ENCODE measurements at places on chromosomes 2 and 18.

GRCh38 chr2:26672818-26673393 lies 19.6 kb upstream of the KCNK3 start:
- no peak for DNase-seq

- no peak for DNase-seq
Observed at GRCh38 chr2:95303191-95303919, 6.2 kb downstream of the KCNIP3 start.

DNA sequence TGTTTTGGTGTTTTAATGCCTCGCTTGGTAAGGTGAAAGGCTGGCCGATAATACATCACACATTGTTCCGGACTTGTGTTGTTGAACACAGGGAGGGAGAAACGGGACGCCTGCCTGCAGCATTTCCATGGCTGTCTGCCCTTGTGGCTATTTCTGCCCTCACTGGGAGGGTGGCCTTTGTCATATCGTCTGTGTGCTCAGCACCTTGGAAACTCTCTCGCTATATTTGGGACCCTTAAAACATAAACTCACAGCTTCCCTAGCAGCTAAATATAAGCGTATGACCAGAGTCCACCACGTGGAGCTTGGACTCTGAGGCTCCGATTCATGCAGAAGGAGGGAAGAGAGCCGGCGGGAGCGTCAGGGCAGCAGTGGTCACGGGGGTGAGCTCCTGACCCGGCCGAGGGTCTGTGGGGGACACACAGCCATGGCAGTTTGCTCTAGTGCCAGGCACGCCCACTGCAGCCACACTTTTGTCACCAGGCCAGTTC lies 111.7 kb downstream of the SH3BP4 start:
- no peak for DNase-seq

GRCh38 chr18:35941299-35941698 lies 31.2 kb upstream of the RMP24 start:
- DNase-seq: no peak

GRCh38 chr2:242030226-242030575 lies 160.7 kb downstream of the RTP5 start:
- no peak for DNase-seq

DNA sequence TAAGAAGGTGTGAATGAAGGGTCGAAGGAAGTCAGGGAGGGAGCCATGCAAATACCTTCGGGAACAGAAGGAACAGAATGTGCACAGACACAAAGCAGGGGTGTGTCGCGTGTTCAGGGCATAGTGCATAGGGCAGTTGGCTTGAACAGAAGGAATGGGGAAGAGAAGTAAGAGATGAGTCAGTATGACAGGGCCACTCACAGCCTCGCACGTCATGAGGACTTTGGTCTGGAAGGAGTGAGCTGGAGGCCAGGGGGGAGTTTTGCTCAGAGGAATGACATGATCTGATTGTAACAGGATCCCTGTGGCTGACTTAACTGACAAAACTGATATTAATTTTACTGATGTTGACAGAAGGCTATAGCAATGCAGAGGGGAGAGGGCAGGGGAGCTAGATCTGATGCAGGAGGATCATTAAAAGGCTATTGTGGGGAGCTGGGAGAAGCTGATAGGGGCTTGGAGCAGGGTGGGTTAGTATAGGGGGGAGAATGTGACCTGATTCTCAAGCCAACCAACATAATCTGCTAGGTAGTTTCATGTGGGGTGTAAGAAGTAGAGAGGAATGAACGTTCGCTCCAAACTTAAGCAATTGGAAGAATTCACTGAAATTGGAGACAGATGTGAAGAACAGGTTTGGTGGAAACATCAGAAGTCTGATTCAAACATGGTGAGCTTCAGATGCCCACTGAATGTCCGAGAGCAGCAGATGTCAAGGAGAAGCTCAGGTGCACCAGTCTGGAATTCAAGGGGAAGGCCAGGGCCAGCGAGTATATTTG lies 60.4 kb upstream of the COPS8 start:
- no peak for DNase-seq

DNA sequence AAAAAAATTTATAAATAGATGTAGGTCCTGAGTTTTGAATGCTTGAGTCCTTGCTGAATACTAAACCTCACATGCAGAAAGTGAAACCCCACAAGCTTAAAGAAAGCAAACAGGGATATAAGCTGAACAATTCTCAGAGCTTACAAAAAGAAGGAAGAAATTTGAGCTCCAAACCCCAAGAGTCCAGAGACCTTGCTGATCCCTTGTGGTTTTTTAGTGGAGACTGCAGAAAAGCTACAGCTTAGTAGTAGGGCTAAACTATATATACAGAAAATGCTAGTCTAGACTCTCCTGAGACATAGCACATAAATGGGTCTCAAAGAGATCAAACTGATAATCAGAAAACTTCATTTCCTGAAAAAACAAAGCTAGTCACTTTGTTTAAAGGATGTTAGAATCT lies 1548.1 kb upstream of the ZEB2 start:
- no peak for DNase-seq

DNA sequence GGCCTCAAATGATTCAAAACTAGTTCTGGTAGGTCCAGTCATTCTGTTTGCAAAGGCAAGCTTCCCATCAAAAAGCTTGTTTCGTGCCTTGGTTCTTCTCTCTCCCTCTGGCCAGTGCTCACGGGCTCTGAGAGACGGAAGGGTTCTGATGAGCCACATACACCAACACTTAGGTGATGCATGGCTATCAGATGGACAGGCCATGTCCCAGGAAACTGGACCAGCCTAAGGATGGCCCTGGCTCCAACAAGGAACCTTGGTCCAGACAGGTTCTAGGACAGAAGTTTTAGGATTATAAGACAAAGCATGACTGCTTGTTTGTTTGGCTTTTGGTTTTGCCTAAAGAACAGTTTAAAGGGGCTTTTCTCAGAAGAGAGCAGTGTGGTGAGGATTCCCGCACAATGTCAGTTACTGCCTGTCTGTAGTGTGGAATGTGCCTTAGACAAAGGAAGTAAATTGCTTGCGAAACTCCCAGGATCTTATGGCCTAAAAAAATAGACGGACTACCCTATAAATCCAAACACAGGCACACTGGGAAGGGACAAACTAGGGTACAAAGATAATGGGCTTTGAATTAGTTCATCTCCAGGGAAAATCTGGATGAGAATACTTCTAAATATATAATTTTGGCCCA lies 10.3 kb downstream of the CYP1B1 start:
- no peak for DNase-seq

- peak; percentile 9 for DNase-seq
Observed at GRCh38 chr18:33212363-33212762, 228.2 kb downstream of the CCDC178 start.

- peak; percentile 70 for DNase-seq
Observed at GRCh38 chr2:157182204-157182709, 75.2 kb upstream of the GALNT5 start.

DNA sequence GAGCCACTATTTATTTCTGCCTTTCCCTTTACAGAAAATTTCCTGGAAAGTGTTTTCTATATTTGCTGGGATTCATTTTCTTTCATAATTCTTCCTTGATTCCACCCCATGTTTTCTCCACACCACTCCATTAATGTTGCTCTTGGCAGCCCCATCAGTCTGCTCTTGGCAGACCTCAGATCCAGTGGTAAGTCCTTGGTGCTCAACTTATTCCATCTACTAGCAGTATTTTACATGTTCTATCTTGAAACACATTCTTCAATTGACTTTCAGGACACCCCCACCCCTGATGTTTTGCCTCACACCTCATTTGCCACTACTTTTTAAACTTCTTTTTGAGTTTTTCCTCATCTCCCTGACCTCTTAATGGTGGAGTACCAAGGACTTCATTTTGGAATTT lies 65.0 kb downstream of the HNMT start:
- no peak for DNase-seq

- no peak for DNase-seq
Observed at GRCh38 chr2:160375037-160375436, 118.6 kb downstream of the RBMS1 start.

DNA sequence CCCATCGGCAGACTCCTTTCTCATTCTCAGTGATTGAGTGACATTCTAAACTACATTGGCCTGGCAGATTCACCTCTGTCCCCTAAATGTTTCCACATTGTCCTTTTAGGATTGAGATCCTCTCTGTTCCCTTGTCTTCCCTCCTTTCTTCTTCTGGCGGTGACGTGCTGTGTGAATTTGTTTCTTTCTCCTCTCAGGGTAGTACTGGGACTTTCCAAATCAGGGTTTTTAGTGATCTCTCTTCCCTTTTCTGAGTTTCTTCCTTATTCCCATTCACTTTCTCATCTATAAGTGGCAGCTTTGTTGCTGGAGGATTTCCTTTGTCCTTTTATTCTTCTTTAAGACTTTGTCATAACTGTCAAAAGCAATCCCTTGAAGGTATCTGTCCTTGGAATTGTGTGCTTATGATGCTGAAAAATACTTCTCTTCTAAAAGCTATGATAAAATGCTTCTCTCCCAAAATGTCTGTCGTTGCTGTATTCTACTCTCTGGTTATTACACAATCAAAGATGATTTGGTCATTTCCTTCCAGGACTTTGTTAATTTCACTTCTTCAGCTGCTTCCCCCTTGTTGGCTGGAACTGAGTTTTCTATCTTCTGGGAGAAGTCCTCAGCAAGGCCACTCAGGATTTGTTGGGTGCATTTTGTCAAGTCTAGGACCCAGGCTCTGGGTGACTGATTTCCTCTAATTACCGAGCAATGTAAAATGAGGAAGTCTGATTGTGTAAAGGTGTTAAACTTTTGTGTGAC lies 4.9 kb upstream of the IL1B start:
- DNase-seq: no peak

GRCh38 chr18:31303771-31304170 lies 14.2 kb upstream of the DSG1 start:
- no peak for DNase-seq

DNA sequence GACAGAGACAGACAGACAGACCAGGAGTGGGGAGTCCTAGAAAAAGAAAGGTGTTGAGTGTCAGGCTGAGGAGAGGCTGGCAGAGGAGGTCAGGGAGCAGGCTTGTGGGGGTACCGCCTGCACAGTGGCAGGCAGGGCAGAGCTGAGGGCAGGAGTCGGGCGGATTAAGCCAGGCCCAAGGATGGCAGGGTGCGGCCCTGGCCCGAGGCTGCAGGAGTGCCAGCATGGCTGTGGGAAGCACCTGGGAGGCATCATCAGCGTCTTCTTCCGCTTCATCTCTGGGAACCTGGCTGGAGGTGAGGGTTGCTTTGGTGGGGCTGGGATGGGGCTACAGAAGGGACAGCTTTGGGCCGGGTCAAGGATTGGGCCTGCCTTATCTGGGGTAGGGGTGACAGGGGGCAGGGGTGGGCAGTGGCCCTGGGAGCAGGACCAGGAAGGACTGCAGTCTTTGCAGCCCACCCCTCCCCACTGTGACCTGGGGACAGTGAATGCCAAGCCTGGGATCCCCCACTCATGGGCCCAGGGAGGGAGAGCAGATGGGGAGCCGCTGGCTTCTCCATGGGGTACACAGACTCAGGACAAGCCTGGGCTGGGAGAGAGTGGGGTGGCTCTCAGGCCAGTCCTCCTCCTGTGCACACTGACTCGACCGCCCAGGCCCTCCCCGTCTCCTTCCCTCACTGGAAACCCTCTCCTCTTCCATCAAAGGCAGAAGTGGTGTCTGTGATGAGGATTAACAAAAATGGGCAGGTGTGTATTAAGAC lies 20.7 kb downstream of the KCNIP3 start:
- no peak for DNase-seq

DNA sequence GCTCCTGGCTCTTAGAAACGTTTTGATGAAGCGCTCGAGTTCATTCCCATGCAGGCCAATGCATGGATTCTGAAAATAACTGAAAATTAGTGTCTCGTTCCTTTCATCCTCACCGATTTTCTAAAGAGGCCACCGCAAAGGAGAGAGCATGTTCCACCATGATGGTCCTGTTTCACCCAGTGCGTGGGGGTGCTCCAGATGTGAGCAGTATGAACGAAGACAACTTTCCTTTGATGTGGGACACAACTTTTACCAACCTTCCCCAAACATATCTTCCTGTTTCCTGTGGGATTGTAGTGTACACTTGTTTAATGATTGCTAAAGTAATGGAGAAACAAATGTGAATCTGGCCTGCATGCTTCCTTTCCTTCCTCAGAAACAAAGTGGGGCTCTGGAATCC lies 114.5 kb downstream of the PRPF40A start:
- no peak for DNase-seq

- DNase-seq: no peak
Observed at GRCh38 chr2:137960223-137960622, 4.0 kb upstream of the HNMT start.

- no peak for DNase-seq
Observed at GRCh38 chr2:14288016-14288415, 344.5 kb upstream of the LRATD1 start.

- DNase-seq: no peak
Observed at GRCh38 chr2:22360735-22361374, 1024.1 kb upstream of the KLHL29 start.

- no peak for DNase-seq
Observed at GRCh38 chr2:30636311-30636710, 170.9 kb downstream of the CAPN13 start.

DNA sequence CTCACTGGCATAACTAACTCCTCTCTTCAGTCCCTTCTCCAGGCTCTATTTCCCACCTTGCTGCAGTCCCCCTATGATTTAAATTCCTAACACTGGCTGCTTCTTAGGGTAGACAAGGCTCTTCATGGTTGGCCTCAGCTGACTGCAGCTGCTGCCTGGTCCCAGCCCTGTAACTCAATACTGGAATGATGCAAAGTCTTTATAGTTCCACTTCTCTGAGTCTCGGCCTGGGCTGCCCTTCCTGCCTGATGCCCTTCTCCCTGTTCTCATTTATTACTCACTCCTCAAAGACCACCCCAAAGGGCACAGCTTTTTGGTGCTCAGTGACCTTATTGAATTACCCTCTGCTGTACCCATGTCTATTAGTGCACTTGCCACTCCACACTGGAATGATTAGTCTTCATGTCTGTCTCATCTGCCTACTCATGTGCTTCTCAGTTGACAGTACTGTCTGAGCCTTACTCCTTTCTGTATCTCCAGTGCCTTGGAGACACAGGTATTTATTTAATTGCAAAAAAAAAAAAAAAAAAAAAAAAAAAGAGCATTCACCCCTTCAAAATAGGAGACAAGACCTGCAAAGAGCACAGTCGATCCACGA lies 199.4 kb upstream of the REV1 start:
- DNase-seq: no peak

GRCh38 chr2:101188683-101189405 lies 37.7 kb upstream of the TBC1D8 start:
- DNase-seq: no peak

DNA sequence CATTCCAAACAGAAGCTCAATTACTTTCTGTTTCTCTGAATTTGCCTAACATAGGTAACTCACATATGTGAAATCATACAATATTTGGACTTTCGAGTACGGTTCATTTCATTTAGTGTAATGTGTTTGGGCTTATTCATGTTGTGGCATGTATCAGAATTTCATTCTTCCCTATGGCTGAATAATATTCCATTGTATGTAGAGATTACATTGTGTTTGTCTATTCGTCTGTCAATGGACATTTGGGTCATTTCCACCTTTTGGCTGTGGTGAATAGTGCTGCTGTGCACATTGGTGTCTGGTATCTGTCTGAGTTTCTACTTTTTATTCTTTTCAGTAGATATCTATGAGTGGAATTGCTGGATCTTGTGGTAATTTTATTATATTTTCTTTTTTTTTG lies 43.9 kb downstream of the LBH start:
- no peak for DNase-seq

- no peak for DNase-seq
Observed at GRCh38 chr2:71578767-71579342, 125.5 kb downstream of the DYSF start.

Data from SHP77 treated with DMSO at 0.1 percent for 48 hours (cell line).